ENCODE measurements at places on chromosomes 12 and 14. TPM values are rescaled to one million over a fixed set of nuclear protein-coding genes. Genes with fewer than 3 reads are reported as not detected.

- DNase-seq, result no peak
- no peak overlapping the region for H3K27ac ChIP-seq
- H3K4me1 ChIP-seq, result no peaks in the 10 kb centered on the region
- no peak overlapping the region for H3K4me3 ChIP-seq
Observed at GRCh38 chr12:77800501-77800900, 30.2 kb upstream of the NAV3 start.

GRCh38 chr12:121114019-121114639, 18.5 kb upstream of the P2RX7 start:
- no peaks in the 10 kb centered on the region for H3K36me3 ChIP-seq
- no peaks in the 10 kb centered on the region for H3K27me3 ChIP-seq
- H3K4me3 ChIP-seq, result no peak overlapping the region
- H3K27ac ChIP-seq, result no peak overlapping the region
- H3K4me1 ChIP-seq, result peaks cover 5% of the 10 kb centered on the region
- DNase-seq, result no peak

GDF3 gene
- total RNA-seq, result not detected

- no peaks in the 10 kb centered on the region for H3K4me1 ChIP-seq
- no peak overlapping the region for H3K27ac ChIP-seq
- H3K36me3 ChIP-seq, result no peaks in the 10 kb centered on the region
- H3K27me3 ChIP-seq, result no peaks in the 10 kb centered on the region
Observed at GRCh38 chr12:124664395-124665111, 97.1 kb upstream of the NCOR2 start.

RAB2B gene
- 22.0 TPM for total RNA-seq

DNA sequence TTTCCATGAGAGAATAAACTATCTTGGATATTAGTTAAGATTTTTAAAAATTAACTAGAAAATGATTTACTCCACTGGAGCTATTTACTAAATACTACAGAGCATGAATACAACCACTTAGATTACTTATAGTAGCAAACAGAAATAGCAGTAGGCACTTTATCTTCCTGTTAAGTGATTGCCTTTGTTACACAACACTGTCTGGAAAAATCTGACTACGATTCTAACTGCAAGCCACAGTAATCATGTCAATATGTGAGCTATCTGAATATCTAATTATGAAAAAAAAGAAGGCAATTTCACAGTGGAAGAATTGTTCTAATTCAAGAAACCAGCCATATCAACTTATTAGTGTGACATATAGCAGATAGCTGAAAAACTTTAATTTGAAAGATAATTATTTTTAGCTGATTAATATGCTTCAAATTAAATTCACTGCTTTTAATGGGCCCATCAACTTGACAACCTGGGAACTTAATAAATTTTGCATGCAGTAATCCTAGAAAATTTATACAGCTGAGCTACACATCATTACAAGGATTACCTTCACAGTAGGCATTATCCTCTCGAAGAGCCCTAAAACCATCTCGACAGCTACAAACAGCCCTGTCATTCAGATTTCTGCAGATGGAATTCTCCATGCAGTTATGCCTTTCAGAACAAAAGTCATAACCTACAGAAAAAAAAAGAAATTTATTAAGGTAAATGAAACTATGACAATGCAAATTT, 172.8 kb downstream of the NELL2 start:
- no peaks in the 10 kb centered on the region for H3K27me3 ChIP-seq
- peaks cover 6% of the 10 kb centered on the region for H3K36me3 ChIP-seq
- H3K4me1 ChIP-seq, result peaks cover under 1% of the 10 kb centered on the region

DNA sequence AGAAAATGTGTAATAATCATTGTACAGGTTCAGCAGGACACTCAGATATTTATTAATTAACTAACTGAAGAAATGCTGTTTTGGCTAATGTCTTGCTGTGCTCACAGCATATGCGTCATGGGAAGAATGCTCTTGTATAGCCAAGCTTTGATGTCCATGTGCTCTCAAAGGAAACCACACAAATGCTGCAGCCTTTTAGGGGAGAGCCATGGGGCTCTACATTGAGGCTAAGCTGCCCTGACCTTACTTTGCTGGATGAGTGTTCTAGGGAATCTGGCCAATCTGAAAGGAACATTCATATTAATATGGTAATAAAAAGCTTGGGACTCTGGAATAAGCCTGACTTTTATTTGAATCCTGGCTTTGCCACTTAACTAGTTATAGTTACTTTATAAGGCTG, 9.5 kb upstream of the CRADD start:
- no peaks in the 10 kb centered on the region for H3K27me3 ChIP-seq
- DNase-seq, result no peak
- no peak overlapping the region for H3K4me3 ChIP-seq
- no peak overlapping the region for H3K27ac ChIP-seq

RAD51AP1 gene
- 44.6 TPM for total RNA-seq

C14orf132 gene
- 4.3 TPM for total RNA-seq

DNA sequence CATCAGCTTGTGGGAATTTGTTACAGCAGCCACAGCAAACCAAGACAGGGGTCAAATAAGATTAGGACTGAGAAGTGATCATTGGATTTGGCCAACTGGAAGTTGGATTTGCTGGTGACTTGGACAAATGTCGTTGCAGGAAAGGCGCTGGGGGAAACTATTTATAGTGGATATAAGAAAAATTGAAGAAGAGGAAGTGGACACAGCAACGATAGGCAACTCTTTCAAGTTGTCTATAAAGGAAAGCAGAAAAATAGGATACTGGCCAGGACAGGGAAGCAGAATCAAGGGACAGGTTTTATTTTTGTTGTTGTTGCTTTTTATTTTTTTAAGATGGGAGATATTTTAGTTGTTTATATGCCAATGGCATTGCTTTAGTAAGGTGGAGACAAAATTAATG, 56.2 kb upstream of the RTRAF start:
- no peak for DNase-seq
- peaks cover 44% of the 10 kb centered on the region for H3K36me3 ChIP-seq
- H3K27me3 ChIP-seq, result no peaks in the 10 kb centered on the region

NPFF gene
- not detected for total RNA-seq

DNA sequence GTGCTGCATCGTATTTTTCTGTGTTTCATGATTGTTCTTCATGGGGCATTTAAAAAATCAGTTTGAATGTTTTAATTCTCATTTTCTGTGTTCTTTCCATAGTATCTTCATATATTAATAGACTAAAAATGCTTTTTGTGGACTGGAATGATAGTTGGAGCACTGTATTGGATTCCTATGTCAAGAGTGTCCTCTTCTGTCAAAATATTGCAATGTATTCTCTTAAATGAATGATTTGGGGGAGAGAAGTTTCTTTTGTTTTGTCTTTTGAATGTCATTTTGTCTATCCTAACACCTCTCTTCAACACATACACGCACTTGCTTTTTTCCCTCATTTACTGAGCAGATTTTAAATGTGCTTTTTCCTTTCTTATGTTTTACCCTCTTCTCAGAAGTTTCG, 4.7 kb upstream of the EIF2S3B start:
- H3K4me3 ChIP-seq, result no peak overlapping the region
- peaks cover 18% of the 10 kb centered on the region for H3K4me1 ChIP-seq
- peaks cover 27% of the 10 kb centered on the region for H3K27me3 ChIP-seq
- H3K27ac ChIP-seq, result no peak overlapping the region

- H3K27me3 ChIP-seq, result peaks cover 3% of the 10 kb centered on the region
- peak overlapping the region; percentile 64 for H3K4me3 ChIP-seq
- DNase-seq, result peak; percentile 59
- H3K36me3 ChIP-seq, result no peaks in the 10 kb centered on the region
- peaks cover 21% of the 10 kb centered on the region for H3K4me1 ChIP-seq
Observed at GRCh38 chr12:9943240-9943639, 11.1 kb upstream of the CLEC2A start.

DNA sequence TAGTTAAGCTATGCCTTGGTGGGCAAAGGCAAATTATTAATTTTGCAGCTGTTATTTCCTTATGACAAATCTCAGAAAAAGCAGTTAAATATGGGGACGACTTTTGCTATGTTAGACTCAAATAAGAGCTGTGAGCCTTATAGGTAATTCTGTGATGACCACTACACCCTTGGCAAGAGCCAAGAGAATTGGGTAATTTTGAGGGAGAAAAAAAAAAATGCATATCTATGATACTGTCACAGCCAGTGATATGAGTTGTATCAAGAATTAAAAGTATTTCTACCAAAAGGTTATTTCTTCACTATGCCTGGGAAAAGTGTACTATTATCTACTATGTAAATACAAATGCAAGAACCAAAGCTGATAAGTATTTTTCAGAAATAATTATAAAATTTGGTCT, 43.9 kb downstream of the SCAF11 start:
- H3K4me1 ChIP-seq, result no peaks in the 10 kb centered on the region
- H3K36me3 ChIP-seq, result peaks cover 47% of the 10 kb centered on the region
- no peak overlapping the region for H3K4me3 ChIP-seq

DNA sequence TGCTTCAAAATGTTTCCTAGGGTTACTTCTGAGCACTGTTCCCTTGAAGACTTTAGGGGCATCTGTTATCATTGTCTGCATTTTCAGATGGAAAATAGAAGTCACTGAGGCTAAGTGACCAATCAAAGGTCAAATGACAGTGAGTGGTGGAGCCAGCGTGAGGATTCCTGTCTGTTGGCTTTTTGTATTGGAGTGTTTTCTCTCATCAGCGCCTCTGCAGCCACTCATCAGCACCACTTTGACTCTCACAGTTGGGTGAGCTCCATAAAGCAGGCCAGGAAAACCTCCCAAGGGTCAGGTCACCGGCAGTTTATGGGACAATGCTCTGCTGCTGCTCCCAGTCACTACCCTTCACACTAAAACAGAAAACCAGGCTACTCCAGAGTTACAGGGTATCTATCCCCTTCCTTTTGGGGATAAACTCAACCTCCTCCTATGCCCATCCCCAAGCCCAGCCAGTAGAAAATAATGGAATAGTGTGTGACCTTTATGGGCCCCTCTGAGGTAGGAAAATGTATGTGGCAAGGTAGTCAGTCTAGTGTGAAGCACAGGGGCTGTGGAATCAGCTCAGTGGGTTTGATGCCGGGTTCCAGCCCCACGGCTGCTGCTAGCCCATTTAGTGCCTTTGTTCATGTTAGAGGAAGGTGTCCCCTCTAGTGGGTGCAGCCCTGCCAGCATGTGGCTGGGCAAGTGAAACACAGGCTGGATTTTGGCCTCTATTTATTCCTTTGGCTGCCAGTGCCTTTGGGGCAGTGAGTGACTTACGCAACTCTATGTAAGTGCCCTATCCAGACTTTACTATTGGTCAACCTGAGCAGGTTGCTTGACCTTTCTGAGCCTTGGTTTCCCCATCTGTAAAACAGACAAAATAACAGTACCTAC, 133.8 kb upstream of the CPM start:
- DNase-seq, result no peak
- H3K36me3 ChIP-seq, result no peaks in the 10 kb centered on the region
- no peak overlapping the region for H3K4me3 ChIP-seq
- H3K27ac ChIP-seq, result no peak overlapping the region

GRCh38 chr12:15131431-15131830, 89.8 kb downstream of the RERG start:
- no peak overlapping the region for H3K27ac ChIP-seq
- H3K4me1 ChIP-seq, result no peaks in the 10 kb centered on the region
- DNase-seq, result no peak

- H3K27me3 ChIP-seq, result no peaks in the 10 kb centered on the region
- no peaks in the 10 kb centered on the region for H3K4me1 ChIP-seq
- no peak overlapping the region for H3K4me3 ChIP-seq
- peaks cover 46% of the 10 kb centered on the region for H3K36me3 ChIP-seq
- DNase-seq, result no peak
Observed at GRCh38 chr14:68879321-68879781, 86.5 kb upstream of the ZFP36L1 start.

GRCh38 chr12:94151582-94151981, 3.2 kb downstream of the PLXNC1 start:
- H3K36me3 ChIP-seq, result no peaks in the 10 kb centered on the region
- H3K27ac ChIP-seq, result no peak overlapping the region
- peaks cover 21% of the 10 kb centered on the region for H3K27me3 ChIP-seq
- H3K4me1 ChIP-seq, result peaks cover 15% of the 10 kb centered on the region

DNA sequence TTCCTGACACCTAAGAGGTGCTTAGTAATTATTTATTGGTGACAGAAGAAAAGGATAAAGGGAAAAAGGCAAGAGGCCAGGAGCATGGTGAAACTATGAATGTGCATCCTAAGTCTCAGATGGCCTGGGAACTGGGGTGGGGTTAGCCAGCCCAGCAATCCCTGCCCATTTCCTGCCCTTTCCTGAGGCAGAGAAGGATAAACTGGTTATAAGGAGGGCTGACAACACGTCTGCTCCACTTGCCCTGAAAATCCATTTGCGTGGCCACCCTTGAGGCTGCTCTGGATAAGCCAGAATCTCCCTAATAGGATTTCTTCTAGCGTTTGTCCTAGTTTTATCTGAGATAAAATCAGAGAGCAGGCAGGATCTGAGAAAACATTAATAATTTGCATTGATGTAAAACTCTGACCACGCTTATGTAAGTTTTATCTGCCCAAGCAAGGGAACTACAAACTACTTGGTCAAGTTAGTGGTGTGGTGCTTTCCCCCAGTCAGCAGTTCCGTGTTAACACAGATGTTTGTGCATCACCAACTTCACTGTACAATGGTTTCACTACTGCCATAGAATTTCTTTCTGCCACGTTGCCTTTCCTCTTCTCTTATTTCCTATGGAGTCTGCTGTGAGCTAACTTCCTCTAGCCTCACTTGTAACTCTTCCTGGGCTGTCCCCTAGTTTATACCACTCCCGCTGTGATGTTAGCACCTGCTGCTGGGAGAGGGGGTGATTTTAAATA, 392.7 kb downstream of the RPS29 start:
- H3K27me3 ChIP-seq, result peaks cover 17% of the 10 kb centered on the region
- no peaks in the 10 kb centered on the region for H3K36me3 ChIP-seq
- H3K4me1 ChIP-seq, result no peaks in the 10 kb centered on the region
- H3K27ac ChIP-seq, result no peak overlapping the region
- H3K4me3 ChIP-seq, result no peak overlapping the region

RNASE3 gene
- not detected for total RNA-seq

DNA sequence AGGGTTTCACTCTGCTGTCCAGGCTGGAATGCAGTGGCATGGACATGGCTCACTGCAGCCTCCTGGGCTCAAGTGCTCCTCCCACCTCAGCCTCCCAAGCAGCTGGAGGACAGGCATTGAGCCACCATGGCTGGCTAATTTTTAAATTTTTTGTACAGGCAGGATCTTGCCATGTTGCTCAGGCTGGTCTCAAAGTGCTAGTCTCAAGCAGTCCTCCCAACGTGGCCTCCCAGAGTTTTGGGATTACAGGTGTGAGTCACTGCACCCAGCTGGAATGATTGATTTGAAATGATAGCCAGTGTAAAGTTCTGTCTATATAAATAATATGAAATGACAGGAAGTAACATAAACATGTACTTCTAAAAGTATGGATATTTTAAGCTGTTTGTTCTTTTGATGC, 172.7 kb downstream of the FUT8 start:
- peaks cover 12% of the 10 kb centered on the region for H3K4me1 ChIP-seq
- peaks cover 4% of the 10 kb centered on the region for H3K36me3 ChIP-seq
- DNase-seq, result no peak
- no peak overlapping the region for H3K27ac ChIP-seq

- no peak for DNase-seq
- H3K27ac ChIP-seq, result no peak overlapping the region
- H3K27me3 ChIP-seq, result no peaks in the 10 kb centered on the region
- no peaks in the 10 kb centered on the region for H3K4me1 ChIP-seq
Observed at GRCh38 chr12:71164568-71165197, 6.9 kb upstream of the TSPAN8 start.

- no peak overlapping the region for H3K27ac ChIP-seq
- H3K4me3 ChIP-seq, result no peak overlapping the region
- no peaks in the 10 kb centered on the region for H3K36me3 ChIP-seq
- H3K4me1 ChIP-seq, result no peaks in the 10 kb centered on the region
Observed at GRCh38 chr12:14157088-14157747, 175.8 kb upstream of the GRIN2B start.

Data from activated CD4-positive, alpha-beta T cell treated with anti-CD3 and anti-CD28 coated beads for 36 hours (primary cell).